NCI-H2107 (cell line): ENCODE measurements at places on chromosomes 4 and X.

DNA sequence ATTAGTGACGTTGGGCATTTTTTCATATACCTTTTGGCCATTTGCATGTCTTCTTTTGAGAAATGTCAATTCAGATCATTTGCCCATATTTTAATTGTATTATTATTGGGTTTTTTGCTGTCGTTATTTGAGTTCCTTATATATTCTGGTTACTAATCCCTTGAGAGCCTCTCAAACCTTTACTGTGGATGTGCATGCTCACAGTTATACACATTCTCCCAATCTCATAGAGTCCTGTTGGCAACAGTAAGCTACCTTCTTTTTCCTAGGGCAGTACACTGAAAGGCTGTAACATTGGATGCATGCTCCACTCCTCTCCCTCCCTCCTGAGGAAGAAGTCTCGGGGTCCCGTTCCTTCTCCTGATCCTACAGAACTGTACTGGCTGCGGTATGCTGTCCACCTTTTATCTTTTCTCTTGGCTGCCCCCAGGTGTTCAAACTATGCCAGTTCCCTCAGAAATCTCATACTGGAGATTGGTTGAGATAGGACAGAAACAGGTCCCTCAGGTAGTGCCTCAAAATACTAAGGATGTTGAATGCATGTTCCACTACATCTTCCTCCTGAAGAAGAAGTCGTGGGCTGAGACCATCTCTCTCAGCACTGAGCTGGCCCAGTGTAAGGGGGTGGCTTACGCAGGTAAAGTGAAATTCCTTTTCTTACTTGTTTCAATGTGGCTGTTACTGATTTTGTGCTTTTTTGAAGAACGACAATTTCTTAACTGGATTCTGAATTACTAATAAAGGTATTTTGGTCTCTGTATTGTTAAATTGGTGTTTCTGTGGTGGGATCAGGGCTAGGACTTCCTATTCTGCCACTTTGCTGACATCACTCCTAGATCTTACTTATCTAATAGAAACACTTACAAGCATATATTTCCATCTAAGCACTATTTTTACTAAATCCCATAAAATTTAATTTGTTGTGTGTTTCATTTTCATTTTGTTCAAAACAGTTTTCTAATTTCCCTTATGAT lies 145.4 kb upstream of the HUWE1 start:
- no peak for DNase-seq

DNA sequence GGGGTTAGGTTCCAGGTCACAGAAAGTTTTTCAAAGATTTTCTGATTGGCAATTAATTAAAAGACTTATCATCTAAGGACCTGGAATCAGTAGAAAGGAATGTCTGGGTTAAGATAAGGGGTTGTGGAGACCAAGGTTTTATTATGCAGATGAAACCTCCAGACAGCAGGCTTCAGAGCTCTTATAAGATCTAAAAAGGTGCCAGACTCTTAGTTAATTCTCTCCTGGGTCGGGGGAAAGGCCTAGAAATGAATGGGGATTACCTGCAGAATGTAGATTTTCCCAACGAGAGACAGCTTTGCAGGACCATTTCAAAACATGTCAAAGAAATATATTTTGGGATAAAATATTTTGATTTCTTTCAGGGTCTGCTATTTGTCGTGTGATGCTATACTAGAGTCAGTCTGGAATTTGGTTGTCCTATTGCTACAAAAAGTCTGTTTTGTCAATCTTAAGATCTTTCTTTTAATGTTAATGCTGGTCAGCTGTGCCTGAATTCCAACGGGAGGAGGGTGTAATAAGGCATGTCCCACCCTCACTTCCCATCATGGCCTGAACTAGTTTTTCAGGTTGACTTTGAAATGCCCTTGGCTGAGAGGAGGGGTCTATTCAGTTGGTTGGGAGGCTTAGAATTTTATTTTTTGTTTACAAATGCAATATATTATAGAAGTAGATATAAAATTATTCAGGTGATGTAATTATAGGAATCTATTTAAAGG lies 15.8 kb downstream of the EGF start:
- no peak for DNase-seq

- no peak for DNase-seq
Measured at GRCh38 chr4:165740911-165741310, 132.1 kb upstream of the TLL1 start.

DNA sequence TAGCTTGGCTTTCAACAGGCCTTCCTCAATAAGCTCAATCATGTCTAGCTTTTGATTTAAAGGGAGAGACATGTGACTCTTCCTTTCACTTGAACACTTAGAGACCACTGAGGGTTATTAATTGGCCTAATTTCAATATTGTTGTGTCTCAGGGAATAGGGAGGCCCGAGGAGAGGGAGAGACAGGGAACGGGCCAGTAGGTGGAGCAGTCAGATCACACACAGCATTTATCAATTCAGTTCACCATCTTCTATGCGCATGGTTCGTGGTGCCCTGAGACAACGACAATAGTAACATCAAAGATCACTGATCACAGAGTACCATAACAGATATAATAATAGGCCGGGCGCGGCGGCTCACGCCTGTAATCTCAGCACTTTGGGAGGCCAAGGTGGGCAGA lies 17.8 kb downstream of the ZNF81 start:
- DNase-seq = no peak

DNA sequence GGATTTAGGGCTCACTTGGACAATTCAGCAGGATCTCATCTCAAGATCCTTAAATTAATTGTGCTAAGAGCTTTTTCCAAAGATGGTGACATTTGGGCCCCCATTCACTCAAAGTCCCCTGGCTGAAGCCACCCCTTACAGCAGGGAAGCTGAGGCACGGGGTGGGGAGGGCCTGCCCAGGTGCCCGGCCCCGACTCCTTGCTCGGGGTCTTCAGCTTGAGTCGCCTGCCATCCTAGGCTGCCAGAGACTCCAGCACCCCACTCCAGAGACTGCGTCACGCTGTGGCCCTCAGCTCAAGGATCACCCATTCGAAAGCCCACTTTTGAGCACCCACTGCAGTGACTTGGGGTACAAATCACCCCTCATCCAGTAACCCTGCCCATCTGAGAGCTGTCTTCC lies 39.2 kb upstream of the GPR78 start:
- DNase-seq = no peak

GRCh38 chr4:110704748-110705439 lies 82.0 kb upstream of the PITX2 start:
- no peak for DNase-seq

DNA sequence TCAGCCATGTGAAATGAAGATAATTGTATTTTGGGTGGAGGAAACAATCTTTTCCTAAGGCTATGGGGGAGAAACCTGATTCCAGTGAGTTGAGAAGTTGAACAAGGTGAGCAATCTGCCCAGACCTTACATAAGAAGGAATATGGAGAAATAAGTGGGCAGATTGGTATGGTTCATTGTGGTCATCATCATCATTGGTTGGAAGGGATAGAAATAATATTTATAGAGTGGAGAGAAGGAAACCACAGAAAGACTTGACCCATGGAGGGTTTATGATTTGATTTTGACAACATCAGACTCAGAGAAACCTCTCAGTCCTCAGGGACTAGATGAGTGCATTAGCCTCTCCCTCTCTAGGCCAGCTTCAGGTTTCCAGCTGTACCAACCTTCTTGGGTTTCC lies 177.9 kb upstream of the NEIL3 start:
- DNase-seq = no peak

GRCh38 chr4:105293360-105293759 lies 146.7 kb downstream of the TET2 start:
- DNase-seq = no peak

- DNase-seq = no peak
Measured at GRCh38 chrX:152991123-152991522, 2.8 kb downstream of the PNMA5 start.

GRCh38 chrX:20300822-20301221 lies 34.1 kb upstream of the RPS6KA3 start:
- no peak for DNase-seq

GRCh38 chr4:147201016-147201415 lies 255.4 kb upstream of the TTC29 start:
- no peak for DNase-seq

DNA sequence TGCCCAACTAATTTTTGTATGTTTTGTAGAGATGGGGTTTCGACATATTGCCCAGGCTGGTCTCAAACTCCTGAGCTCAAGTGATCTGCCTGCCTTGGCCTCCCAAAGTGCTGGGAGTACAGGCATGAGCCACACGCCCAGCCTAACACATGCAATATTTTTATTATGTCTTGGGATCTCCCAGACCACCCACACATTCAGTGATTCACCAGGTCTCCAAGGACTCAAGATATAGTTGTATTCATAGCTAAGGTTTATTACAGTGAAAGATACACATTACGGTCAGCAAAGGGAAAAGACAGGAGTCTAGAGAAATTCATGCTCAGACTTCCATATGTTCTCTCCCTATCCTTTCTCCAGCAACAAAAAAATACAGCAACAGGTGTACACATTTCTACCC lies 25.5 kb upstream of the FAM120C start:
- no peak for DNase-seq

- no peak for DNase-seq
Measured at GRCh38 chr4:103026868-103027267, 7.4 kb upstream of the SLC9B1 start.

DNA sequence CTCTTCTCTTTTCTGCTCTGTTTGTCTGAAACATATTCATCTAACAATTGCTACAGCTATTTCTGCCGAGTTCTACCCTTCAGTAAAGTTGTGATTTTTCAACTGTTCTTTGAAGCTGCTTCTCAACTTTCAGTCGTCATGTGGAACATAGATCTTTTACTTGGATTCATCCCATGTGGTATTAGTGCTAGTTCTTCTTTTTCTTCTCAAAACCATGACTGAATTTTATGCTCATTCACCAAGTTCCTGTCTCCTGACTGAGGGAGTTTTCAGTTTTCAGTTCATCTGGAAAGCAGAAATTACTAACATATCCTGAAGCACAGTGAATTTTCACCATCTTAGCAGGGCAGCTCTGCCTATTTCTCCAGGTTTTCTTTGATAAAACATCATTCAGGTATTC lies 12.1 kb downstream of the ACSL4 start:
- no peak for DNase-seq
